ENCODE measurements at places on chromosomes 12 and 14.

GRCh38 chr14:105447651-105448640, 26.7 kb upstream of the CRIP2 start:
- no peak for DNase-seq

DNA sequence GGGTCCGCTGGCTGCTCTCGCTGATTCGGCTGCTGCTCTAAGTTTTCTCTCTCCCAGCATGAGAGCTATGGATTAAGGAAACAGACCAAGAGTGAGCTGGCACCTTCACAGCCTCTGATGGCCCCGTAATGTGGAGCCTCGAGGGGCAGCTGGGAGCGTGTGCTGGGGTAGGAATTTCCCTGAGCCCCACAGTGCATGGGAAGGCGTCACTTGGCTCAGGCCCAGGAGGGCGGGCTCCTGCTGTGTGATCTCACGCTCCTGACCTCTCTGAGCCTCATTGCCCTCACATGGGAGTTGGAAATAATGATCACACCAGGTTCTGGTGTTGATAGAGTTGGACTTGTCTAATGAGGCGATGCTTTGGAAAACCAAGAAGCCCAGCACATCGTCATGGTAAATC, 238.6 kb upstream of the CRY1 start:
- DNase-seq = no peak

DNA sequence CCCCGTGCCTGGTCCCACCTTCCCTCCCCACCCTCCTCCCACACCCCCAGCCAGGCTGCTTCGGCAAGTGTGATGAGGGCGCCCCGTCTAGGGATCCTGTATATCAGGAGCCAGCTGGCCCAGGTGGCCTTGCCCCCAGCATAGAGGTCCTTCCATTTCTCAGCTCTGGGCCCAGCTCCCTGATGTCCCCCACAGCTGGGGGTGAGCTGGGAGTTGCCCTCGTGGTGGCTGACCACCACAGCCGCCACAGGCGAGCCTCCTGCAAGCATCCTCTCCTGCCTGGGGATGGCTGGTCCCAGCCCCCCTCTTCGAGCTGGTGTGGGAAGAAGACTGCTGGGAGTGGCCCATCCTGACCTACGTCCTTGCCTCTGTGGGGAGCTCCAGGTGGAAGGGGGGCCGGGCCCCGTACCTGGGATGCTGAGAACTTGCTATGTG, 7.4 kb downstream of the ASPG start:
- no peak for DNase-seq

GRCh38 chr12:91868054-91868453, 277.6 kb downstream of the BTG1 start:
- DNase-seq = no peak

DNA sequence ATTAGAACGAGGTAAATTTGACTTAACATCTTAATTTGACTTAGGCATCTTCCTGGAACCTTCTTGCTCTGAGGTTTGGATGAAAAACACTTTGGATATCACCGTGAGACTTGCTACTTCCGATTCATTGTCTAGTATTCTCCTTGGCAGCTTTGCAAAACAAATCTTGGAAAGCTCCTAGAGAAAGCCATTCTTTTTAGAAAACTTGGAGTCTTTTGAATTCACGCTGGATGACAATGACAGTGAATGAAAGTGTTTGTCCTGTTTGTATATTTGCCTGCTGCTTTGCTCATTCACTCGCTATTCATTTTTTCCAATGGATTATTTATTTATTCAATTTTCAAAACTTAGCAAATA, 222.1 kb upstream of the HMGA2 start:
- DNase-seq = no peak

- DNase-seq = no peak
Observed at GRCh38 chr12:131134523-131135310, 181.0 kb downstream of the ADGRD1 start.

DNA sequence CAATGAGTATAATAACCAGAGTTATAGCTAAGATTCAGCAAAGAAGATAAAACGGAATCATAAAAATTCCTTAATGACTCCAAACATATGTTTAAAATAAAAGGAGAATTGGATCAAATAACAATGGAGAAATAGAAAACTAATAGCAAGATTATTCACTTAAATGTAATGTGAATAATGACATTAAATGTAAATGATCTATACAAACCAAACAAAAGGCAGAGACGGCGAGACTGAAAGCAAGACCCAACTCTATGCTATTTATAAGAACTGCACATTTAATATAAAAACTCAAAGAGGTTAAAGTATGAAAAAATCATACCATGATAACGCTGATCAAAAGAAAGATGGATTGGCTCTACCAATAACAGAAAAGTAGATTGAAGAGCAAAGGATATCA, 3.9 kb upstream of the TSHR start:
- DNase-seq = no peak

DNA sequence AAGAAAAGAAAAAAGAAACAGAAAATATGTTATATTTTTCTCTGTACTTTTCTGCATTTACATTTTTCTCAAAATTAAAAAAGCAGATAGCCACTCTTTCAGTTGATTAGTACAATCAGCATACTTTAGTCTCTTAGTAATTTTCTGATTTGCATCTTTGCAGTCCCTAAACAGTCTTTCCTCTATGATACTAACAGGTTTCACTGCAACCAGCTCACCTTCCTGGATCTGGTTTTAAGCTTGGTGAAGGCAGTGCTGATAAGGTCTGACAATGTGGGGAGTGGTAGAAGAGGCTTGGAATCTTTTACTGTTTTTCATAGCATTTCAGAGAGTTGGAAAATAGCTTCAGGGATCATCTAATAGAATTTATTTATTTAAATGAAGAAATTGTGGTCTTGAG, 457.6 kb downstream of the ZFP36L1 start:
- no peak for DNase-seq

DNA sequence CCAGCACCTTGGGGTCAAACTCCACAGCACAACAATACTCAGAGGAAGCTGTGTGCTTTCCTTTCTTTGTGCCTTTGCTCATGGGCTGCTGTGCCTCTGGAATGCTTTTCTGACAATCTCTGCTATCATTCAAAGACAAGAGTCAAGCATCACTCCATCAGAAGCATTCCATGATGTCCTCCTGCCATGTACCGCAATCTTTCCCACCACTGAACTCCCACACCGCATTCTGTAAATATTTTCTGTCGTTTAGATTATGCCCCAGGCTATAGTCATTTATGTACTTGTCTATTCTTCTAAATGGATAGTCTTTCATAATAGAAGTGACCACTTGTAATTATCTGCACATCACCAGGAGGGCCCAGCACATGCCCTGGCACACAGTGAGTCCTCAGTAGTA, 327.8 kb downstream of the PDZRN4 start:
- DNase-seq = no peak

DNA sequence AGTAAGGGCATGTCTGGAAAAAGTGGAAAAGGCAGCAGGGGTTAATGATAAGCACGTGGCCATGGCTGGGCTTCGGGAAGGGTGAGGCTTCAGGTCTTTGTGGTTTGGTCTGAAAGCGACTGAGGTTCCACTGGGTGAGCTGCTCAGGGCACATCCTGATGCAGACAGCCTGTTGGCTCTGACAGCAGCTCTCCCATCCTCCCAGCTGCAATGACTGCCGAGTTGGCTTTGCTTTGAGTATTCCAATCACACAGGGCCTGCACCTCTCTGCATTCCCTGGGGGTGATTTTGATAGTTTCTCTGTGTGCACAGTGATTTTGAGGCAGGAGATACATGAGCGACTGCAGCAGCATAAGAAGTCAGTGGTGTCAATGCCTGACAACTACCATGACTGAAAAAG, 390.7 kb downstream of the APAF1 start:
- DNase-seq = no peak

DNA sequence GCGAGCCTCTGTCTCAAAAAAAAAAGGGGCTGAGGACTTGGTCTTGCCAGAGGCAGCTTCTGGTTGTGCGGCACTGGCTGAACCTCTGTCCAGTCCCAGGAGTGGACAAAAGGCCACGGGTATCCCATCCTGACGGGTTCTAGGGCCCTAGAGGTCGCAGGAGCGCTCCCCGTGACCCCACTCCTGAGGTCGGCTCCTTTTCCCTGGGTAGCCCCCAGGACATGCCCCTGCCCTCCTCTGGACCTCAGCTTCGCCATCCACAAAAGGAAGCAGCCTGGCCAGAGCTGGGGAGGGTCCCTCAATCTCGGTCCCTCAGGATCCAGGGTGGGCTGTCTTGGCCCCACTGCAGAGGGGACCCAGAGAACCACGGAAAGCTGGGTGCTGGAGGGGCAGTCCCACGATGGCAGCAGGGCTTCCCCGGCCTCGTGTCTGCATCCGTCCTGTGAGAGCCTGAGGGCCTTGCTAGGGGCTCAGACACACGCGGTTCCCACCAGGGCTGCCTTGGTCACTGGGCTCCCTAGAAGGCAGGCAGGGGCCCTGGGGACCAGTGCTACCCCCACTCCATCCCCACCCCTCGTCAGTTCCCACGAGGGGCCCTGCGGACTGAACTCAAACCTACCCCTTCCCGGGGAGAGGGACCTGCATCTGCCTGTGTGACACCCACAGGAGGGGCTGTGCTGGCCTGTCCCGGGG, 31.1 kb downstream of the ASCL4 start:
- DNase-seq = no peak

DNA sequence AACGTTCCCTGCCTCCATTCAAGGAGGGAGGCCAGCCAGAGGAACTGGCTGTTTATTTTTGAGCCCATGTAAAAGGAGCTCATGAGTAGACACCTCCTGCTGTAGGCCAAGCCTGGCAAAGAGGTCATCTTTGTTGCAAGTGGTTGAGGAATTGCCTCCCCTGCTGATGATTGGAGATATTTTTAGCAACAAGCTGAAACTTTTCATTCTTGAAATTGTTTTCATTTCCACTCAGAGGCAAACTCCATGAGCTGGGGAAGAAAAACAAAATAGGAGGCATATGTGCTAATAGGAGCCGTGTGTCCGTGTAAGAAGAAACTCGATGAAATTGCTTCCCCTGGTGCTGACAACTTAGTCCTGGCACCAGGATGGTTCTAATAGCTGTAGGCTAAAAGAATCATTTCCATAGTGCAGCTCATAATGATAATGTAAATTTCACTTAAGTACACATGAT, 440.1 kb upstream of the FAR2 start:
- peak; percentile 52 for DNase-seq

DNA sequence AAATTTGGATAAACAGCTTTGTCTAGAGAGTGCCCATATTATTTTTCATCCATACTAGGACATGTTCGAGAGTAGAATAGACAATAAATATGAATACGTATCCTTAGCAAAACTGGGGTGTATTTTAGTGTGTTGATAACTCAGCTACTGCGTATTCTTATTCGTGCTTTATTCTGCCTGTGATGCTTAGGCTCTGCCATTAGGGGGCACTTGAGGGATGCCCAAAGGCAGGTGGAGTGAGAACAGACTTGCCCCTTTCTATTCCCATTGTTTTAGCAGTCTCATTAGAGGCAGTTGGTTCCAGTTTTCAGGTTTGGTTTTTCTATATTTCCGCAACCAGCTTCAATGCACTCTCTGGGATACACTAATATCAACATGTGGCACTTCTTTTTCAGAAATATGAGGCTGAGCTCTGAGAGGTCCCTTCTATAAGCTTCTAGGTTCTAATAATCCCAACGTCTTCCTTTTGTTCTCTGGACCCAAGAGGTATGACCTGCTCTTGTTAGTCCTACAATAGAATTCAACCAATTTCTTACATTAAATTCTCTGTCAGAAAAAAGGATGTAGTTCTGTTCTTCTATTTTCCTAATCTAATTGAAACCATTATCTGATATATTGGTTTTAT, 985.7 kb upstream of the FBXO33 start:
- no peak for DNase-seq

GRCh38 chr12:69329669-69330428, 18.3 kb upstream of the LYZ start:
- no peak for DNase-seq

- no peak for DNase-seq
Observed at GRCh38 chr14:104864267-104865080, 594 bp upstream of the CEP170B start.

DNA sequence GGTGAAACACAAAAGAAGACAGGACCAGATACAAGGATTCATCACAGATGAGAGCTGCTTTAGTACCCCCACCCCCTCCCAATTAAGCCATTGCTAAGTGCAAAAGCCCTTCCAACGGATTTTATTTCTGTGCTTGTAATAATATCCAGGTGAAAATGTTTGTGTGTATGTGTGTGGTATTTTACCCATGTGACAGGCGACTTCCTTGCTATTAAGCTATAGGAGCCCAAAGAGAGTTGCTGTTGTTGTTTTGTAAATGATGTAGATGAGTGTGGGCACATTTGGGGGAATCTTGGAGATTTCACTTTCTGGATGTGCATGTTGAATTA, 3.2 kb upstream of the HOXC4 start:
- no peak for DNase-seq

GRCh38 chr12:32454075-32454474, 54.7 kb downstream of the FGD4 start:
- DNase-seq = peak; percentile 28

DNA sequence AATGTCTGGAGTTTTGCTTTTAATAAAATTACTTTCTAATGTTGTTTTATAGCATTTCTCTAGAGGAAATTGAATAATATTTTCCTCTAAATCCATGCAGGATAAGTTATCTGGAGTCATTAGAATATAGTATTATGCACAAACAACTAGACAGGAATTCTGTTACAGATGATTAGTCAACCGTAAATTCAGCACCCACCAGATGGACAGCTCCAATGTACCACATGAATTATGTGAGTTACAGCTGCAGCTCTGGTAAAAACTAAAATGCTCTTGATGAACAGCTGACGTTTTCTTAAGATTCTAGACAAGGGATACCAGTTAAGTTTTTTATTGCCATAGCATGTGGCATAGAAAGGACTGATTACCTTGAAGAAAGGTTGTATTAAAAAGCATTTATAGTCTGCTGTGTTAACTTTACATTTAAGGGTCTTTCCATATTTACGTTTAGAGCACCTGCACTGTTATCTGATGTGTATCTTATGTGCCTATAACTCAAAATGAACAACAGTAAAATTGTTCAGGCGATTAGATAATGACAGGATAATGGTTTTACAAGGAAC, 321.4 kb upstream of the LRFN5 start:
- peak; percentile 16 for DNase-seq

DNA sequence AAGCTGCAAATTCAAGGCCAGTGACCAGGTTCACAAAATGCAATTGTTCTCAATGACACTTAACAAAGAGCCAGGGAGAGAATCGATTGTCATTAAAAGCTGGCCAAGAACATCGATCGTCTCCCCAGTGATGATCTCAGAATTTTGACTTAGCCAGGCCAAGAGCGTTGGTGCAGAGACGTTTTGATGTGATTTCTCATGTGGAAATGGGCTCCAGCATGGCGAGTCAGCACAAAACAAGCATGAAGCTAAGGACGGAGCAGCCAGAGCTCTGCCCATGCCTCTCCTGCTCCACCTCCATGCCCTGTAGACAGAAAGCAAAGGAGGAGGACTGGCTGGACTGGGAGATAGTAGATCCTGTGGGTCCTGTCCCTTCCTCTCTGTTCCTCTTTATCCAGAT, 270.8 kb downstream of the FOXN3 start:
- no peak for DNase-seq

- DNase-seq = no peak
Observed at GRCh38 chr12:51349026-51349425, 2.5 kb upstream of the CELA1 start.

All from astrocyte of the cerebellum (primary cell).